ENCODE measurements at places on chromosomes 5 and 9.

GRCh38 chr5:176792655-176793342 lies 17.6 kb upstream of the UNC5A start:
- DNase-seq, result no peak

- DNase-seq, result no peak
These were observed 336.8 kb upstream of the SLC30A5 start for GRCh38 chr5:68757006-68757405.

GRCh38 chr5:117800261-117800660 lies 1188.1 kb downstream of the DTWD2 start:
- no peak for DNase-seq

- no peak for DNase-seq
These were observed 558.1 kb downstream of the NR2F1-AS1 start for GRCh38 chr5:93022796-93023447.

GRCh38 chr9:116900543-116900942 lies 213.4 kb downstream of the TRIM32 start:
- no peak for DNase-seq

DNA sequence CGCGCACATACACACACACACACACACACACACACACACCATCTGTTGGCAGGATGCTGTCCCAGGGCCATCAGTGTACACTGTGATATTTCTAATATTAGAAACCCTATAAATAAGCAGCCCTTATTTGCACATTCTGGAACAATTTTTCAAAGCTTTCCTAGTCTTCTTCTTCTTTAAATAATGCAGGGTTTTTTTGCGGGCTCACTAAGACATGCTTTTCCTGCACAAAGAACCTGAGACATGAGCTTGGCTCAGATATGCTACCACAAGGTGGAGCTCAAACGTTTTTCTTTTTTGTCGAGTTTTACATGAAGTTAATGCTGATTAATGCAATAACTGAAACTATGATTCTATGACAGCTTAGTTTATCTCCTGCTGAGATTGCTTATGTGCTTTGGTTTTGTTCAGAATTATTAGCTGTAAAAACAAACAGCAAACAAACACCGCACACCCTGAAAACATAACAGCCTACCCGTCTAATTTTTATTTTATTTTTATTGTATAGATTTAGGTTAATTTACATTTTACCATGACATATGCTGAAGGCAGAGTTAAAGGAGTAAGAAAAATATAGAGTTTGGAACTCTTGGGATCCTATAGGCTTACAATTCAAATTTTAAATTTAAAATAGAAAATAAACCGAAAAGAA lies 95.8 kb downstream of the ALDH1A1 start:
- DNase-seq, result no peak

- no peak for DNase-seq
These were observed 115.8 kb upstream of the ICE1 start for GRCh38 chr5:5306696-5307095.

DNA sequence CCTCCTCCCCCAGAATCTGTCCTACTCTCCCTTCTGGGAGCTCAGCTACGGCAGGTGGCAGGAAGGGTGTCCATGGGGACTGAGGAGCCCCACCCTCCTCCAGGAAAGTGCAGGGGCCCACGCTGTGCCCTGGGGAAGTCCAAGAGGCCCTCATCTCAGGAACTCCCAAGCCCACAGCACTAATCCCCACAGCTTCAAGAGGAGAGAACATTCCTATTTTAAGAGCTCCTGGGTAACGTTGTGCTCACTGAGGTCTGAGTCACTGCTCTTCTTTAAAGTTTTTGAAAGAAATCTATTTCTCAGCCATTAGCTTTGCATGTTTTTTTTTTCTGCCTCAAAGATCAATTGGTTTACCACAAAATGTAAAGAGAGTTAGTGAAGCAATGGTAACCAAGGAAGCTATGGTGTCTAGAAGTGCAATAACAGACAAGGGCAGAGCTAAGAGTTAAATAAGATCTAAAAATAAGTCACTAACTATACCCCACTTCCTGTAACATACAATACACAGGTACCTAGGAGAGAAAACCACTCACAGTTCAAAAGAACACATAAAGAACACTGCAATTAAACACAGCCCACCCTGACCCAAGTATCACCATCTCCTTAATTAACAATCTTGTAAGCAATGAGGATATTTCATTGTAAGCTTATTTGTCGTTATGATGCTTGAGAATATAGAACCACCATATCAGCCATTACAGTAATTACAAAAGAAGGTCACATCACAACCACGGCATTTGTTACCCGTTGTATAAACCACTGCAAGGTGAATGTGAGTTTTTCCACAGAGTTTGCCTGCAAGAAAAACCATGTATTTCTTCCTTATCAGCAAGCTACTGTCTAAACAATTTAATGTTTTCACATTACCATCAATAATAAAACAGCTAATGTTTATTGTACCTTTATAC lies 382.3 kb upstream of the SLC30A5 start:
- no peak for DNase-seq

GRCh38 chr5:57549566-57549965 lies 67.0 kb upstream of the ACTBL2 start:
- no peak for DNase-seq

DNA sequence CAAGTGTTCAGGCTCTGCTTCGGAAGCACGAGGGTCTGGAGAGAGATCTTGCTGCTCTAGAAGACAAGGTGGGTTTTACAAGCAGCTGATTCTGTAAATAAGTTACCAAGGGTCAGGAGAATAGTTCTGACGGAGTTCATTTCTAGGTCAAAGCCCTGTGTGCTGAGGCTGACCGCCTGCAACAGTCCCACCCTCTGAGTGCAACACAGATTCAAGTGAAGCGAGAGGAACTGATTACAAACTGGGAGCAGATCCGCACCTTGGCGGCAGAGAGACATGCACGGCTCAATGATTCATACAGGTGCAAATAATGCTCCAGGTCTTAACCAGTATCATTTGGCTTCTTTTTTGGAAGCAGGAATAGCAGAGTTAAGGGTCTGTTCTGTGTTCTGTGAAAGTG lies 24.8 kb downstream of the SPTAN1 start:
- no peak for DNase-seq

DNA sequence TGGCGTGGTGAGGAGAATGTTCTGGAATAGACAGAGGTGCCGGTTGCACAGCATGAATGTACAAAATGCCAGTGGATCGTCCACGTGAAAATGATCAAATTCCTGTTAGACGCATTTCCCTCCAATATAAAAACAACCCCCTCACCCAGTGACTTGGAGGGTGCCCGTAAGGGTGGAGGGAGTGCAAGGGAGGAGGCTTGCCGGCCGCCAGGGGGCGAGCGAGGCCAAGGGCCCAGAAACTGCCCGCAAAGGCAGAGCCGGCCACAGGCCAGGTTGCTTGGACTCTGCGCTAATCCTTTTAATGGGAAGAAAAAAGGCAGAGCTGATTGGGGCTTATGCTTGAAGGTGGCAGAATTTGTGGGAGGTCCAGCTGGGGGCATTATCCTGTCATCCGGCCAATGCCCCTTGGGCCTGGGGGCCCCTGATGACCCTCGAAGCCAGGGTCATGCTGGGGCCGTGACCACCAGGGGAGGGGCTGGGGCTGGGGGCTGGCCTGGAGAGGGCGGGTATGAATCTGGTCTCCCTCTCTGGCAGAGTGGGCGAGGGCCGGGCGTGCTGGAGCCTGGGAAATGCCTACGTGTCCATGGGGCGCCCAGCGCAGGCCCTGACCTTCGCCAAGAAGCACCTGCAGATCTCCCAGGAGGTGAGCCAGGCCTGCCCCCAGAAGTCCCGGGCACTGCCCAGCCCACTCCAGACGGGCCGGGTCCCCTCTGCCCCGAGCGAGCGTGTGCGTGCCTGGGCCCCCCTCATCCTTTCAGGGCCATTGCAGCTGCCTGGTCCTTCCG lies 12.0 kb downstream of the GPSM1 start:
- DNase-seq, result peak; percentile 80
